ENCODE measurements at places on chromosomes 2 and 18.

DNA sequence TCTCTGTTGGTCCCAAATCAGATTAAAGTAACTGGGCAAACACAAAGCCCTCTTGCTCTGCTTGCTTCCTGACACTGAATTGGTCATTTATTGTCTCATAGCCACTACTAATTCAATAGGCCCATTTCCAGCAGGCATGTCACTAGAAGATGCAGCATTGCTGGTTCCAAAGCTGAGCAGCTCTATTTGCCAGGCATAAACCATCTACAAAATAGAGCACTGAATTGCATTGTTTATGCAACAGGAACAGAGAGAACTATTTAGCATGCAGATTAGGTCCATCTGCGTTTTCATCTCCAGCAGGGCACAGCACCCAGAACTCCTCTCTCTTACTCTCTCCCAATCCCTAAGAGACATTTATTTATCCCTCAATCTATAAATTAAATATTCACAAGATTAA is 227.6 kb downstream of the SUCLG1 start:
- DNase-seq: no peak

GRCh38 chr2:224252631-224253030 is 149.3 kb downstream of the FAM124B start:
- DNase-seq: no peak

GRCh38 chr2:225534037-225534436 is 134.5 kb downstream of the NYAP2 start:
- no peak for DNase-seq

DNA sequence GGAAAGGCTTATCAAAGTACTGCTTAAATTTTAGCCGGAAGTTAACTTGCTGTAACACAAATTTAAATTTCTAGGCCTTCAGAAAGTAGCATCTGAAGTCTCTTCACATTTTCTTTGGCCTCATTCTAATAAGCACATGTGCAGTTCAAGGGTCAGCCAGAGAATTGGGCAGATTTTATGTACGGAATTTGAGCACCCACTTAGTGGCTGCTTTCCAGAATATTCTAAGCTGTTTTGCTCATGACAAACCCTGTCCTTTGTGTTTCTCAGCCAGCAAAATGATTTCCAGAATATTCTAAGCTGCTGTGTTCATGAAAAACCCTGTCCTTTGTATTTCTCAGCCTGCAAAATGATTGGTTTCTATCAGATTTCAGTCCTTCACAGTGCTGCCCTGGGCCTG is 225.0 kb upstream of the DOK6 start:
- DNase-seq: no peak

GRCh38 chr2:231883468-231883881 is 42.7 kb downstream of the NPPC start:
- DNase-seq: no peak

DNA sequence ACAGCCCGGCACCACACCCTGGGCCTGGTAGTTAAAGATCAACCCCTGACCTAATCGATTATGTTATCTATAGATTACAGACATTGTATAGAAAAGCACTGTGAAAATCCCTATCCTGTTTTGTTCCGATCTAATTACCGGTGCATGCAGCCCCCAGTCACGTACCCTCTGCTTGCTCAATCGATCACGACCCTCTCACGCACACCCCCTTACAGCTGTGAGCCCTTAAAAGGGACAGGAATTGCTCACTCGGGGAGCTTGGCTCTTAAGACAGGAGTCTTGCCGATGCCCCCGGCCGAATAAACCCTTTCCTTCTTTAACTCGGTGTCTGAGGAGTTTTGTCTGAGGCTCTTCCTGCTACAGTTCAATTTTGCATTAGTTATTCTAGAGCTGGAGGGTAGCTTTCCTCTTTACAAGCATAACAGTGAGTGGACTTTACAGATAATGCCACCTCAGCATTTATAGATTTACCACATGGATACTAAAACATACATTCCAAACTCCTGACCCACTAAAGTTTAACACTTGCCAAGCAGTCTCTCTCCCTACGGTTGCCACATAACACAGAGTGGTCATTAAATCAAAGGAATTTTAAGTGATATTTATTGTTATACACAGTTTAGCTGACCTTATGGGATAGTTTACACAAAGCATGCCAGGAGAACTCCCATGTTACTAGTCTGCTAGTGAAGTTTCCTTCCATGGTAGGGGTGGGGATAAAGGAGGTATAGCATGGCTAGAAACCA is 101.0 kb downstream of the EVA1A start:
- DNase-seq: no peak

DNA sequence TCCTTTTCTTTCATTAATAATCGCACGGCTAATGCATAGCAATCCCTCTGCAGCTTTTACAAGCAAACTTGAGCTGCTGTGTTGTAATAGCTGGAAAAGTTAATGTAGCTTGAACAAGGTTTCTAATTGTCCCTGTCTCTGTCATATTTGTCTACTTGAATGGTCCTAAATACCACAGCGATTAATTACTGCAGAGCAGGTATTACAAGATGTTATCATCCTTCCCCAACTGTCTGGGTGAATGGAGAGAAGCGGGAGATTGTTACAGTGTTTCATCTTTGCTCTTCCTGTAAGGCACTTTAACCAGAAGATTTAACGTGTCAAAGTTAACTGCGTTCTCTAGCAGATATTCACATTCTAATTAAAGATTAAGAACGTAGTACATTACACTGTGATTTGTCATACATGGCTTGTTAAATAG is 422.2 kb upstream of the POU3F3 start:
- DNase-seq: no peak

DNA sequence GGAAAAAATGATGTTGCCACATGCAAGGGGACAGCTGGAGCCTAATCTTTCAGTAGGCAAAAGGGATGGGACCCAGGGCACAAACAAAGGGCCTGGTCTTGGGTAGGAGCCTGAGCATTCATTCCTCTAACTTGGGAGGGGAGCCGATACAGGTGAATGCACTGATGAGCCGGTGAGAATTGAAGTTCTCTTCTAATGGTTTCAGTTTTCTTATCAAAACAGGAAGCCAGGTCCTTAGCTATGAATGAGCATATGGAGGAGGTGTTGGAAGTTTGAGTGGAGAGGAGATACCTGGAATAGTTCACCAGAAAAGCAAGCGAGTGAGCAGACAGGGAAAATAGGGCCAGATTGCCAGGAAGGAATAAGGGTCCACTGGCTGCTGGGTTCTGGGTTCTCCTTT is 10.1 kb downstream of the DPP4 start:
- no peak for DNase-seq

- DNase-seq: no peak
Measured at GRCh38 chr2:147913701-147914480, 69.1 kb downstream of the ACVR2A start.

GRCh38 chr2:41735476-41735875 is 312.3 kb upstream of the PKDCC start:
- DNase-seq: no peak

DNA sequence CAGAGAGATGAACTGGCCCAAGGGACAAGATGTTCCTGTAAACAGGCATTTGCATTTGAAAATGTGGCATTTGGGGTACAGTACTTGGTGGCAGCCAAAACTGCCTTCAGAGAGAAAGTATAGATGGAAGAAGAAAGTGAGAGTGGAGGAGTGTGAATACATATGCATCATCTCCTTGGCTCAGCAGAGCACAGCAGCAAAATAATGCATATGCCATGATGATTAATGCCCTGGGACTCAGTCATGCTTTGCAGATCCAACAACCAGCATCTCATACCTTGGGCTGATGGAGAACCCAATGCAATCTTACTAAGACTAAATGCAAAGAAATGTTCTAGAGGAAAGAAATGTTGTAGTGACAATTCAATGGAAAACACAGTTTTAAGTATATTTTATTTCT is 29.7 kb upstream of the CYTIP start:
- DNase-seq: no peak

DNA sequence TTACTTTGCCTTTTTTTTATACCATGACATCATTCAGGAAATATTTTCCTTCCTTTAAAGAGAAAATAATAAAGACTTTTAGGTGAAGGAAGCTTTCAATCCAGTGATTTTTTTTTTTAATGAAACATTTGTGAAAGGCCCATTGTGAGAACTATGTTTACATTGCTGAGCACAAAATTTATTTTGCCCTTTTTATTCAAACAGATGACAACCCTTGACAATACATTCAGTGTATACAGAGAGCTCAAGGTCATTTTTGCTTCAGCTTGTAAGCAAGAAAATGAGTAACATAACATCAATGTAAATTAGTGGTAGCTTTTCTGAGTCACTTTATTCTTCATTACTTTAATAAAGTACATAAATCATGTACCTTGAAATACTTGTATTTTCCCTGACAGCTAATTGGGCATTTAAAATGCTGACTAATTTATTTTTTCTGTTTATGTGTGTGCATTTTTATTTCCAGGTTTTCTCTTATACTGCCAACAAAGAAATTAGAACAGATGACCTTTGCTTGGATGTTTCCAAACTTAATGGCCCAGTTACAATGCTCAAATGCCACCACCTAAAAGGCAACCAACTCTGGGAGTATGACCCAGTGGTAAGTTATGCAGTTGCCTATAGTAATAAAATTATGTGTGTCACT is 121.6 kb downstream of the GALNT1 start:
- DNase-seq: no peak

DNA sequence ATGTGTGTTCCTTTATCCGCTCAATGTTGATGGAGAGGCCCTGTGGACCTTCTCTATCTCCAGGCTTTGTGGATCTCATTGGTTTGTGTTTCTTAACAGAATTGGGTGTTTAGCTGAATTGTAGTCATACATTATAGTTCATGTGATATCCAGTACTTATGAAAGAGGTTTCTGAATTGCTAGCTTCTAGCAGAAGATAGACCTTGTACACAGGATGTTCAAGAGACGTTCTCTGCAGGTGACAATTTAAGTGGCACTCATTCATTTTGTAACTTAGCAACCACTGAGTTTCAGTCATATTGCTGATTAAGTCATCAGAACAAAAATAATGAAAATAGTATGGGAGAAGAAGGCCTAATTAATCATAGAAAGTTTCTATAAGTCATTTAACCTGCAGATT is 279.2 kb downstream of the ALPK2 start:
- no peak for DNase-seq

GRCh38 chr2:198957181-198957580 is 500.6 kb downstream of the SATB2 start:
- DNase-seq: no peak

GRCh38 chr2:149725234-149725633 is 137.7 kb upstream of the MMADHC start:
- no peak for DNase-seq

DNA sequence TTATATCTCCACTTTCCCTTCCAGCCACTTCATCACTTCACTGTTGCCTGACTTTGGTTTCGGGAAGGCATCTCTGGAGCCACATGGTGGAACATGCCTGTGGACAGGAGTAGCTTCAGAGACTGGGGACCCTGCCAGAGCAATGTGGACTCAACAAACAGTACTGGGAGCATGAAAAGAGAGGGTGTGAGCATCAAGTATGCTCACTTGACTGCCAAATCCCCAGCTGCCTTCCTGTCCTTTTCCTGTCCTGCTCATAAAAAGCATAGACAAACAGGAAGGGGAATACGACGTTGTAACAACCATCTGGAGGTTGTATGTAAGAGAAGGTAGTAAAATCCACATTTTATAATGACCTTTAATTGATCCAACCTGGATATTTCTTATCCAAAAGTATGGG is 61.3 kb upstream of the CSRNP3 start:
- DNase-seq: no peak

GRCh38 chr2:238376884-238377391 is 49.8 kb upstream of the ASB1 start:
- DNase-seq: no peak
